ENCODE measurements at places on chromosomes 2 and 18. TPM values are rescaled to one million over a fixed set of nuclear protein-coding genes. Genes with fewer than 3 reads are reported as not detected.

DNA sequence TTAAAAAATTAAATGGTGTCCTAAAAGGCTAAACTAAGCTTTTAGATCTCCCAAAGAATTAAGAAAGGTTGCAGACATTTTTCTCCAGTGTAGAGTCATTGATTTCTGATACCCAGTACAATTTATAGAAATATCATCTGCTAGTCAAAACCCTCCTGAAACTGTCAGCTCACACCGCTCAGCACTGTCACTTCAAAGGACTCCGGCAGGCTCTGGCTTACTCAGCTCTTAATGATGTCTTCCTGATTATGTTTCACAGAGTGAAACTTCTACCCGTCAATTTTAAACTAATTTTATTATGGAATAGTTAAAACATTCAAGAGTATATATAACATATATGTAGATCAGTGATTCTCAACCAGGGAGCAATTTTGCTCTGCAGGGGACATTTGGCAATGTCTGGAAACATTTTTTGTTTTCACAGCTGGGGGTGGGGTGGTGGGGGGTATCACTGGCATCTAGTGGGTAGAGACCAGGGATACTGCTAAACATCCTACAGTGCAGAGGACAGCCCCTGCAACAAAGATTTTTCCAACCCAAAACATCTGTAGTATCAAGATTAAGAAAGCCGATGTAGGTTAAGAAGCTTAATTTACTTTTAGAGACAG is 31.6 kb downstream of the CDK15 start:
- H3K27me3 ChIP-seq: no peaks in the 10 kb centered on the region
- H3K27ac ChIP-seq: no peak overlapping the region
- DNase-seq: no peak
- no peak overlapping the region for H3K4me3 ChIP-seq

DNA sequence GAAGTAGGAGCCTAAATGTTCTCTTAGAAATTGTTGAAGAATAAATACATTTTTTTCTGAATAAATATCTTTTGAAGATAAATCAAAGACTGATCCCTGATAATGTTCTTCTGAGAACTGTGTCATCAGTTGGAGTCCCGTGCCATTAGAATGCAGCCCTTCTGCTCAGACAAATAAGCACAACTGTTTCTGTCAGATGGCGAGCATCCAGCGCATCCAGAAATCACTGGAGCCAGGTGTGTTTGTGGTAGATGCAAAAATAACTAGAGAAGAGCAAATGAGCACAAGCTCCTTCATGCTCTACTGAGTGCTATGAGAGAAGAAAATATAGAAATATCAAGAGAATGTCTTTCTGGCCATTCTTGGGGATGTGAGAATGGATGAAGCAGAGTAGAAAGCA is 573.7 kb downstream of the THSD7B start:
- no peak overlapping the region for H3K4me3 ChIP-seq

DNA sequence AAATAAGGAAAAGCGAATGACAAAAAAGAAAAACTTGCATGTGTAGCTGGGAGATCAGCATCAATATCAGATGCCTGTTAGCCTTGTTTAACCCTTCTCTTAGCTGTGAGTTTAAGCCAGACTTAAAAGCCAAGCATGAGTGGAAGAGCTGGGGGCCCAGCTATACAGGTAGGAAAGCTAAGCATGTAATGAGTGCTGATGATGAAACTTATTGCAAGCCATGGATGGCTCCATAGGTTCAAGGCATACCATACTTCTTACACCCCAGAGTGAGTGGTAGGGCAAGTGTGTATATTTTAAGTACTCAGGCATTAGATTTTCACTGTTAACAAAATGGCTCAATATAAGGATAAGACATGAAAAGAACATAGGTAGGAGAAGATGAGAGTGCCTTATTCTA is 28.0 kb downstream of the RBBP8 start:
- no peak overlapping the region for H3K27ac ChIP-seq
- DNase-seq: no peak
- no peaks in the 10 kb centered on the region for H3K4me1 ChIP-seq
- H3K36me3 ChIP-seq: peaks cover 3% of the 10 kb centered on the region
- H3K4me3 ChIP-seq: no peak overlapping the region

DNA sequence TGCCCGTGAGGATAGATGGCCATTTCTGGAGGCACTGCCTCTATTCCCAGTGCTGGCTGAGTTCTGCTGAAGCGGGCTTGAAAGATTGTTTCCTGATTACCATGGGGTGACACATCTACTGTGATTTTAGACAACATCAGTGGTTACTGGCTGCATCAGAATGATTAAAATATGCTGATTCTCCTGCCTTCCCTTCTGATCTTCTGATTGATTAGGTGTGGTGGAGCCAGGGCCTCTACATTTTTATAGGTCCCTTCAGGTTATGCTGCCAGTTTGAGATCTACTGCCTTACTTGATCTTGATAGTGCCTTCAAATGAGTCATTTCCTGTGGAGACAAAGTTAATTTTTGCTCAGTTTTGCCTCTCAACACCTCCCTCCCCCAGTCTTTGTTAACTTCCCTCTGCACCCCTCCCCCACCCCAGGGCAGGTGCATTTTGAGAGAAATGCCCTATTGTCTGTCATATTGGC is 31.6 kb upstream of the SNORC start:
- H3K4me1 ChIP-seq: peaks cover 19% of the 10 kb centered on the region
- peak overlapping the region; percentile 42 for H3K27ac ChIP-seq
- H3K36me3 ChIP-seq: peaks cover 87% of the 10 kb centered on the region

The ANKRD29 gene
- total RNA-seq: 56.5 TPM

The MEP1B gene
- total RNA-seq: not detected

DNA sequence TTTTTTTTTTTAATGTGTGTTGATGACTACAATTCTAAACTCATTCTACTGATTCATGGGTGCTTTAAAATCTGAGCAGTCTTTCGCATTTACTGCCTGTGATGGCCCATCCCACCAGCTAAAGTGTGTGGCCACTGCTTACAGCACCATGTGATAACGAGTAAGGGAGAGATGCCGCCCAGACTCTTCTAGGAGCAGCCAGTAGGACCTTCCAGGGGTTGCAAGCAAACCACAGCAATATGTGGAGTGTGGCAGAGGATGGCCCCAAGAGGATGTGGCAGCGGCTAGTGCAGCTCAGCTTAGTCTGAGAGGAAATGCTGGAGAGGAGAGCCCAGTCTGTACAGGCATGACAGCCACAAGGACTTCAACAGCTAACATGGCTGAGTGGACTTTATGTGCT is 14.9 kb downstream of the IL1B start:
- H3K36me3 ChIP-seq: no peaks in the 10 kb centered on the region
- no peak overlapping the region for H3K4me3 ChIP-seq
- H3K4me1 ChIP-seq: peaks cover 5% of the 10 kb centered on the region
- DNase-seq: no peak
- H3K27ac ChIP-seq: no peak overlapping the region

DNA sequence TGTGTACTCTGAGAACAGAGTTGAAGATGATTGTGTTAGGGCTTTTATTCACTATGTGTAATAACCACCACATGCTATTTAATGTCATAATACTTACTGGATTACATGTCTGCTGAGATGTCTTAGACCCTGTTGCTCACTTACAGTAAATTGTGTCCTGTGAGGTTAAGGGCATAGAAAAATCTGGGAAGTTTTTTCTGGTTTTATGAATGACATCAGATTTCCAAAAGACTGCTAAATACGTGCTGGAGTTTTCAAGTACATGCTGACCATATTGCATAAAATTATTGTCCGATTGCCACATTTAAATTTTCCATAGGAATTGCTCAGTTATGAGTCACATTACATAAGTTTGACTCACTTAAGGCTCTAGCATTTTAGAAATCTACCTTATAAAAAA is 96.7 kb upstream of the COL5A2 start:
- no peak for DNase-seq
- no peak overlapping the region for H3K4me3 ChIP-seq
- no peak overlapping the region for H3K27ac ChIP-seq
- H3K4me1 ChIP-seq: no peaks in the 10 kb centered on the region

DNA sequence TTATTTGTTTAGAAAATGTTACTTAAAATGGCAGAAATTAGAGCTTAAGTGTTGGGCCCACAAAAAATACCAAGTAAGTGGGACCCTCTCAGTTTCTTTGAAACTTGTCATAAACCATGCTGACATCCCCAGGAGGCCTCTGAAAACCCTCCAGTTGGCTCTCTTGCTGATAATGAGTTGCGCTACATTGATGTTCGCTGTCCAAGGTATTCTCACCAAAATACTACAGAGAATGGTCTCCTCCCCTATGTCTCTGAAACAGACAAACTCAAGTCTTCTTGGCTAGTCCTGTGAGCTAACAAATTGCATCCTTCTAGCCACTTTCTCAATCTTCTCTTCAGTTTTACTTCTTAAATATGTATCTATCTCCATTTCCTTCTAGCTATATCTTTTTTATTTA is 669.4 kb downstream of the IRS1 start:
- no peak overlapping the region for H3K27ac ChIP-seq
- H3K36me3 ChIP-seq: no peaks in the 10 kb centered on the region
- peaks cover 6% of the 10 kb centered on the region for H3K4me1 ChIP-seq
- H3K27me3 ChIP-seq: no peaks in the 10 kb centered on the region
- DNase-seq: no peak
- H3K4me3 ChIP-seq: no peak overlapping the region

DNA sequence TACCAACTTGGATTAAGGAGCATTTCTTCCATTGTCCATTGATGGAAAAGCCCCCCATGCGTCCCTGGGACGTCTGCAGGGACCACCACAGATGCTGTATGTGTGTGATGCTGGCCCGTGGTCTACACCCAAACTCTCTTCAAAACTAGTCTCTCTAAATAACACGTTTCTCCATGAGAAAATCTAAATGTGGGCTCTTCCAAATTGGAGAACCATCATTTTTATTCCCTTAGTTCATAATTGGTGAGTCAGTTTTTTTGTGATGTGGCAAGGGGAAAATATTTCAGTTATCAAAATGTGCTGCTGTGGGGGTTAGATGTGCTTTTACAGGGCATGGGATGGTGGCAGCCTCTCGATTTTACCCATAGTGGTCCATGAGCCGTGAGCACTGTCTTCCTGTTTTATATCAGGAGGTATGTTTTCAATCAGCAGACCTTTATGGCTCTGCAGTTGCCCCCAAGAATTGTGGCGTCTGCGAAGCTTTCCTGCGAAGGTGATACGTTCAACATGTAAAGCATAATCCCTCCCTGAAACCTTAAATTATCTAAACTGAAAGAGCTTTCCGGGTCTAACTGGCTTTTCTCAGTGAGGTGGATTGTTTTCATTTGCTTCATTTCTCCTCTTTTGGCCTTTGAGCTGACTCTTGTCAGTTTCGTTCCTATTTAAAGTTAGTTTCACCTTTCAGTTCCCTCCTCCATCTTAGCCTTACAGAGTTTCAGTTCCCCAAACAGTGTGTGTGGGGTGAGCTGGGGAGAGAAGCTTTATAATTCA is 78.4 kb downstream of the SETBP1 start:
- peaks cover 16% of the 10 kb centered on the region for H3K4me1 ChIP-seq
- no peaks in the 10 kb centered on the region for H3K27me3 ChIP-seq
- peak overlapping the region; percentile 25 for H3K27ac ChIP-seq
- H3K4me3 ChIP-seq: no peak overlapping the region
- no peak for DNase-seq
- H3K36me3 ChIP-seq: no peaks in the 10 kb centered on the region

DNA sequence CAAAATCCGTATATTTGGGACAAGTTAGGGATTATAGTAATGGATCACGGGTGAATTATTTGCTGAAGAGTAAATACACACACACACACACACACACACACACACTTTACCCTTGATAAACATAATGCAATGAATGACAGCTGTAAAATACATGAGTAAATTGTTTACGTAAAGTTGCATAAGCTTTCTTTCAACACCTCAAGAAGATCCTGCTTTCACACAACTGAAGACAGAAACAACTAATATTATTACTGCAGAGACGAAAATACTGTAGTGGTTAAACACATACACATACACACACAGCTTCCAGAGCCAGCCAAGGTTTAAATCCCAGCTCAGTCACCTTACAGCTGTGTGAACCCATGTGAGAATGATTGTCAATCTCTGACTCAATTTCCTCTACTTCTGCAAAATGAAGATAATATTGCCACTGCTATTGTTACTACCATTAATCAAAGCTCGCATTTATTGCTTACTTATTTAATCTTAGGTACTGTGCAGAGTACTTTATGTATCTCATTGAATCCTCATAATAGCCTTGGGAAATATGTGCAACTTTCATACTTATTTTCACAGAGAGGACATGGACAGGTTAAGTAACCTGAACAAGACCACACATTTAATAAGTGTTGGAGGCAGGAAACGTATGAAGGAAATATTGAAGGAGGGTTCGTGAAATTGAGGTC is 50.6 kb upstream of the DOK6 start:
- H3K27ac ChIP-seq: no peak overlapping the region
- H3K4me1 ChIP-seq: no peaks in the 10 kb centered on the region

DNA sequence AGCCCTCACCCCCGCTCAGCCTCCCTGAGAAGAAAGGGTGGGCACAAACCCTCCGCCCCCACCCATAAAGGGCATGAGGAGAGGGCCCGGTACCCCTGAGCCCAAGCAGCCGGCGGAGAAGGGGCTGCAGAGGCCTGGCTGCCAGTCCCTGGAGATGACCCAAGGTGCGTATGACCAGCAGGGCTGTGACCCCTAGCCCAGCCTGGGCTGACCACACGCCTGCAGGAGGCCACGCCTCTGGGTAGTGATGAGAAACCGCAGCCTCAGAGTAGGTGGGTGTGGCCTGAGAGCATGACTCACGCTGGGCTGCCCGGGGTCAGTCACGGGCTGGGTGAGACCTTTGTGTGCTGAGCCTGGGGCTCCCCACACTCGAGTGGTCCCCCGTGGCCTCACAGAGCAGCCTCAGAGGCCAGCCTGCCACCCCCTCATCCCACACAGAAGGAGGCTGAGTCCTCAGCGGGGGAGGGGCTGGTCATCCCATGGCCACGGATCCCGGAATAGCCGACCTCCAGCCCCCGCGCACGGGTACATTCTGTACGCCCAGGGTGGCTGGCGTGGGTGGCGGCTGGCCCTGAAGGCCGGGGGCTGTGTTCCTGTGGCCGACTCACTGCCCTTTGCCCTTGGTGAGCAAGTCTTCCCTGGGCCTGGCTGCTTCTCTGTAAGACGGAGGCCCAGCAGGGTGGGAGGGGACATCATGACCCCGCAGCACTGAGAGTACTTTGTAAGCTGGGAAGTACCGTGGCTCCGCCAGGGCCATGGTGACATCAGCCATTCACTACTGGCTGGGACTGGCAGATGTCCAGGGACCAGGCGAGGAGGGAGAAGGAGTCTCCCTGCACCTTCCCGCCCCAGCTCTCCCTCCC is 110.8 kb upstream of the OTOS start:
- no peaks in the 10 kb centered on the region for H3K27me3 ChIP-seq
- H3K36me3 ChIP-seq: no peaks in the 10 kb centered on the region
- peaks cover 26% of the 10 kb centered on the region for H3K4me1 ChIP-seq
- DNase-seq: peak; percentile 87
- H3K4me3 ChIP-seq: peak overlapping the region; percentile 27

- no peaks in the 10 kb centered on the region for H3K27me3 ChIP-seq
- H3K27ac ChIP-seq: peak overlapping the region; percentile 51
- peak overlapping the region; percentile 20 for H3K4me3 ChIP-seq
- no peaks in the 10 kb centered on the region for H3K4me1 ChIP-seq
- no peaks in the 10 kb centered on the region for H3K36me3 ChIP-seq
These were observed 156.8 kb downstream of the THADA start for GRCh38 chr2:43438858-43439655.

- peaks cover 21% of the 10 kb centered on the region for H3K4me1 ChIP-seq
- no peak overlapping the region for H3K27ac ChIP-seq
- no peak overlapping the region for H3K4me3 ChIP-seq
- no peaks in the 10 kb centered on the region for H3K27me3 ChIP-seq
- H3K36me3 ChIP-seq: no peaks in the 10 kb centered on the region
- no peak for DNase-seq
These were observed 21.6 kb upstream of the SLC20A1 start for GRCh38 chr2:112623913-112624777.

- peaks cover 25% of the 10 kb centered on the region for H3K36me3 ChIP-seq
- no peak overlapping the region for H3K27ac ChIP-seq
- no peak overlapping the region for H3K4me3 ChIP-seq
- DNase-seq: no peak
- H3K27me3 ChIP-seq: no peaks in the 10 kb centered on the region
These were observed 61.6 kb downstream of the RTN4 start for GRCh38 chr2:54988612-54989011.
